ENCODE measurements at places on chromosomes 5 and 9.

- DNase-seq, result no peak
Observed at GRCh38 chr5:151953833-151954232, 29.2 kb upstream of the GLRA1 start.

DNA sequence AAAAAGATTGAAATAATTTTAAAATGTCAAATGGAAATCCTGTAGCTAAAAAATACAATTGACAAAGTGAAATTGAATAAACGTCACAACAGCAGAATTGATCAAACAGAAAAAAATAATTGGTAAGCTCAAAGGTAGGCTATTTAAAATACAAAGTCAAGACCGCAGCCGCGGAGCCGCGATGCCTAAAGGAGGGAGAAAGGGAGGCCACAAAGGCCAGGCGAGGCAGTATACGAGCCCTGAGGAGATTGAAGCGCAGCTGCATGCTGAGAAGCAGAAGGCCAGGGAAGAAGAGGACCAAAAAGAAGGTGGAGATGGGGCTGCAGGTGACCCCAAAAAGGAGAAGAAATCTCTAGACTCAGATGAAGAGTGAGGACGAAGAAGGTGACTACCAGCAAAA is 1068.5 kb upstream of the COX7C start:
- no peak for DNase-seq

GRCh38 chr9:33737811-33738606 is 57.4 kb upstream of the PRSS3 start:
- DNase-seq, result peak; percentile 77

GRCh38 chr9:98071737-98072136 is 15.2 kb downstream of the NANS start:
- DNase-seq, result no peak

DNA sequence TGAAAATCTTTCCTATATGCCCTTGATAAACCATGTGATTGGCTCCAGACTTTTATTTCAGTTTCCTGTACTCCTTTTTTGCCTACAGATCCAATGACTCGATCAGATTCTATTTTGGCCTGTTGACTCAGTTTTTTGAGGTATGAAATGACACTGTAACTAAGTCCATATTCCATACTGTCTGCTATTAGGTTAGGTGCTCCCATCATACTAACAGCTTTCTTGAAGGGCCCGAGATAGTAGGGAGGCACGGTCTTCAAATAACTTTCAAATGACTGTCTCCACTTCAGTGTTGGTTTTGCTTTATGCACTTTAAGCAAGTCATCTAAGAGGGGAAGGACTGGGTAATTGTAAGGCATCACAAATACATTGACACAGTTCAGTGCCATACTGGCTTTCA is 295.4 kb upstream of the DAB2 start:
- no peak for DNase-seq

- DNase-seq, result peak; percentile 60
Observed at GRCh38 chr9:127751269-127752054, 16.4 kb upstream of the TOR2A start.

GRCh38 chr5:112012104-112012503 is 255.1 kb upstream of the NREP start:
- peak; percentile 78 for DNase-seq

DNA sequence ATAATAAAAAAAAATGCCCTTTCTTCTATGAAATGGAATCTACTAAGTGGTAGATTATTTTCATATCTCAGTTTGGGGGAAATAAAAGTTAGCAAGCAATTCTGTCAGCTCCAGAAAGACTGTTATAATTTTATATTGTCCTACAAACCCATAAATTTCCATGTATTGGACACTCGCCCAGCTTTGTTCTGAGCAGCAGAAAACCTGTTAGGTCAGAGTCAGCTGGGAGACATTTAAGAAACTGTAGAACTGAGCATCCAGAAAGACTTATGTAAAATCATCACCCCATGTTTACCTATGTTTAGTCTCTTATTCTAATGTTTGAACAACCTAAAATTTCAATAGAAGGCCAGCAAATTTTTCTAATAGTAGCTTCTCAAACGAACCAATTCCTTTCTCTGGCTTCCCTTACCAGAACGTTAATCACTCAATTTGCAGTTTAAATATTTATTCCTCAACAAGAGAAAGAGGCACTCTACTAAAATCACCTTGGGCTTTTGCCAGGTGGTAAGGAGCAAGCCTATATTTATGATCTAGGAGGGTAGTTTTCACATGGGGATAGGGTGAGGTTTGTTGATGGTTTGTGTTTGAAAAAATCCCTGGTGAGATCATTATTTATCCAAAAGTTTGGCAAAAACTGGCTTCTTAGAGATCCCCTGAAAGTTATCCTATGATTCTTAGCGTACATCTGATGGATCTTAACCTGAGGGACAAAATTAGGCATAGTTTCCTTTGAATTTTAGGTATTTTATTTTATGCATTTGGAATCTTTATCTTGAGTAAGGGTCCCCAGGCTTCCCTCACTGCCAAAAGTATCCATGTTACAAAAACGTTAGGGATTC is 34.4 kb downstream of the MACROH2A1 start:
- no peak for DNase-seq

- DNase-seq, result peak; percentile 74
Observed at GRCh38 chr9:34546834-34547827, 24.3 kb upstream of the ENHO start.

DNA sequence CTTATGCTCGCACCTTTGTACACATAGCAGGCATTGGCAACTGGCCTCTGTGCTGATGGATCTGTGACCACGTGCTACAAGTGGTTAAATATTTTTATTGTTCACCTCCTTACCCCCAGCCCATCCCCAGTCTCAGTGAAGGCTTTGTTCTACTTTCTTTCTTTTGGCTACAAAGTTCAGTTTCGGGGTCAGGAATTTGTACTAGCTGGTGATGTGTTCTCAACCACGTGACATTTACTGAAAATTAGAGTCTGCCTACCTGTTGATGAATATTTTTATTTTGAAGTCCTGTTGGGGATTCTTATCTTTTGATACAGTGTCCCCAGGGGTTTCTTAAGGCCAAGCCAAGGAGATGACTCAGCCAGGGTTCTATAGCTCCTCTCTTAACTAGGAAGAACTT is 47.8 kb downstream of the C9orf57 start:
- DNase-seq, result no peak

DNA sequence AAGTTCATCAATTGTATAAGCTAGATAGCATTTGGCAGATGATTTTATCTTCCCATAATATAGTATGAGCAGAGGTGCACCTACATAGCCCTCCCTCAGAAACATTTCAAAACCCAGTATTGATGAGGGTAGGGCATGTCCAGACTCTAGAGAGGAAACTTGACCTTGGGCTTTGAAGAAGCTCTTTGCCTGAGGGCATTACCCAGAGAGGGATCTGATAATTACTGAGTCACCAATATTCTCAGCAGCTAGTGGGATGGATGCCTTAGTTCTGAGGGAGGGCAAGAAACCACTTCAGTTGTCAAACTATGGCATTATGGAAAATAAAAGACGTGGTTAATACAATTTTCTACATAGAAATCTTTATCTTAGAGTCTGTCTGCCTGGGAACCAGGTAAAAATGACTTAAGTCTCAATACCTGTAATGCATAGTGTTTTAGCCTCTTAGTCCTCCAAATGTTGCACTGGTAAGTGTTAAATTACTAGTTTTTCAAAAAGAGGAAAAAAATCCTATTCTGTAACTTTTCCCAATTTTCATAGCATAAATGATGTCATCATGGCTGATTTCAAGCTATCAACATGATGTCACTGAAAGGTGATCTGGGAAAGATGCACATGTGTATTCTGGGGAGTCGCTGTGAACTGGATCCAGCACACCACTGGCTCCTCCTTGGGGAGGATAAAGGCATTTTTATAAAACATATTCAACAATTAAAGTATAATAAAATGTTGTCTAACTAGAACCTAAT is 809.0 kb downstream of the KCTD16 start:
- no peak for DNase-seq

DNA sequence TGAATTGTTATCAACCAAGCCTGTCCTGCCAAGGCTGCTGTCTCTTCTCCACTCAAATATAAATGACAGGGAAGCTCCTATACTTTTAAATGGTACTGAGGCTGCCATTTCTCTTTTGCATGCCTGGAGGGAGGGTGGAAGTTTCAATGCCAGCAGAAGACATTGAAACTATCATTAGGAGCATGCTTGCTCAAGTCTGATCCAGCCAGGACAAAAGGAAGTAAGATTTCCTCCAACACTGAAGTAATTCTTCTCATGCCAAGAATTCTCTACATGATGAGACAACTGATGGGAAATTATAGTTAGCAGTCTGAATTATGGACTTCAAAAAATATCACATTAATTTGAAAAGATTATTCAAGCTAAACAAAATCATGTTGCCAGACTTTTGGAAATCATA is 5.4 kb downstream of the SPINK6 start:
- DNase-seq, result peak; percentile 2

DNA sequence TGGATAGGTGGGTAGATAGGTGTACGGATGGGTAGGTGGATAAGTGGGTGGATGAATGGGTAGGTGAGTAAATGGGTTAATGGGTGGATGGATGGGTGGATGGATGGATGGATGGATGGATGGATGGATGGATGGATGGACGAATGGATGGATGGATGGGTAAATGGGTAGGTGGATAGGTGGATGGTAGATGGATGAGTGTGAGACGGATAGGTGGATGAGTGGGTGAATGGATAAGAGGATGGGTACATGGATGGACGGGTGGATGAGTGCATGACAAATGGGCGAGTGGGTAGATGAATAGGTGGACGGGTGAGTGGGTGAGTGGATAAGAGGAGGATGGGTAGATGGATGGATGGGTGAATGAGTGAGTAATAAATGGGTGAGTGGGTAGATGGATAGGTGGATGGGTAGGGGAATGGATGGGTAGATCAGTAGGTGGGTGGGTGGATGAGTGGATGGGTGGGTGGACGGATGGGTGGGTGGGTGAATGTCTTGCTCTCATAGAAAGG is 179.2 kb downstream of the FGF18 start:
- no peak for DNase-seq

- DNase-seq, result no peak
Observed at GRCh38 chr5:151100681-151101080, 19.8 kb upstream of the TNIP1 start.

GRCh38 chr5:170012622-170013021 is 32.3 kb upstream of the INSYN2B start:
- DNase-seq, result no peak

DNA sequence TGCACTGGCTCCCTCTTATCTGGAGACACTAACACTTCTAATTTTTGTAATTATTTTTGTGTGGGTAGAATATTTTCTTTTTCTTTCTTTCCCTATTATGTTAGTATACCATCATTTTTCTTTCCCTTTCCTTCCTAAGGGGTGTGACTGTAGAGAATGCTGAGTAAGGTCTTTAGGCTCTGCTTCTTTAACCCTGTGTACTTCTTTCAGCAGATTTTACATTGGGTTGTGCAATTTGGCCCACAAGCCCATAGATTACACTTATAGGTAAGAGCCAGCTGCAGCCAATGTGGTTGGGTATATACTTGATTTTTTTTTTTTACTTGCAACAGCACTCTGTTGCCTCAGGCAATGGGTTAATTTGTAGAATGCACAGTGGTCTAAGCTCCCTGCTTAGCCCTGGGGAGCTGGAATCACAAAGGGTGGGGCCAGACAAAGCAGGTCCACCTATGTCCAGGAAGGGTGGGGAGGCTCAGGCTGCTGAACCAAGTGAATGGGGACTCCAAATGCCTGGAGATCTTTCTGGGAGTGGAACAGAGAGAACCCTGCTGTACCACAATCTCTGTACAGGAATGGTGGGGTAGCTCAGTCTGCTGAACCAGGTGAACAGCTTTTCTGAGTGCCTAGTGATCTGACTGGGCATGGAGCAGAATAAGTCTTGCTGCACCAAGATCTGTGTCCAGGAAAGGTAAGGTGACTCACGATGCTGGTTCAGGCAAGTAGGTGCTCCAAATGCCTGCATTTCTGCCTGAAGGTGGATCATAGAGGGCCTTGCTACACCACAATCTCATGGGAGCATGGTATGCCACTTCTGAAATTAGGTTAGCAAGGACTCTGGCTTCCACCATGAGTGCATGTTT is 64.9 kb downstream of the SLC25A46 start:
- no peak for DNase-seq

- no peak for DNase-seq
Observed at GRCh38 chr5:155915601-155916000, 411.4 kb upstream of the SGCD start.

DNA sequence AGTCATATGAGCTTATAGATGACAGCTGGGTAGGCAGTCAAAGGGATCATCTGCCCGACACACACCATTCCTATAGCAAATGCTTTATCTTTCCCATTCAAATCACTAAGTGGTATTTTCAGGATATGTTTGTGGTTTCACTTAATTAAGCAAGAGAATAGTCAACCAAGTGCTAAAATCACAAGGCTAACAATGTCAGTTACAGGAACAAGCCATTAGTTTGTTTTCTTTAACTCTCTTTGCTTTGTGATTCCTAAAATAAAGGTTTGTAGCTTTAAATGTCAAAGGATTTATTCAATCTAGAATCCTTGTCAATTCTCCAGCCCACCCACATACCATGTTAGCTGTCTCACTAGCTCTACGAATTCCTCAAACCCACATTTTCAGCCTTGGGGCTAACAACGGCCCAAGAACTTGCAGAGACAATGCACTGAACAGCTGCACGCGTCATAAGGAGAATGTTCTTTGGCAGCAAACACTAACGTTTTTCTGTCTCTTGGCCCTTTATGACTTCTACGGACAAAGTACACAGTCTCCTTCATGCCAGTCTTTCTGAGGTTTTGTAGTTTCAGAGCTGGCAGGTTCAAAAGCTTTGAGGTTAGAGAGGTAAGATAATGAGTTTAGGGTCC is 56.6 kb downstream of the ELAVL2 start:
- DNase-seq, result peak; percentile 96

DNA sequence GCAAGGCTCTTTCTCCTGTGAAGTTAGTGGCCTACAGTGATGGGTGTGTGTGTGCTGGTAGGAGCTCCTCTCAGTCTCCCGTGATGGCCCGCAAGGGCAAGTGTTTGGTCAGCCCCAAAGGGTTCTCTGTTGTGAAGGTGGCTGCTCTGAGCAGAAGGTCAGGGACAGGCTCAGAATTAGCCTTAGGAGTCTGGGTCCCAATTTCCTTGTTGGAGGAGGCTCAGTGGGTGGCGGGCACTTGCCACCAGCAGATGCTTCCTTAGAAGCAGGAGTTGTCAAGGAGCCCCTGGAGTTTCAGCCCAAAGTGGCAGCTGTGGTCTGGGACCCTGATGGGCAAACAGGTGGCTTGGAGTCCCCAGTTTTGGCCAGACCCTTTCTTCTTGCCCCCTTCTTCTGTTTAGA is 154.4 kb downstream of the MACROH2A1 start:
- no peak for DNase-seq

DNA sequence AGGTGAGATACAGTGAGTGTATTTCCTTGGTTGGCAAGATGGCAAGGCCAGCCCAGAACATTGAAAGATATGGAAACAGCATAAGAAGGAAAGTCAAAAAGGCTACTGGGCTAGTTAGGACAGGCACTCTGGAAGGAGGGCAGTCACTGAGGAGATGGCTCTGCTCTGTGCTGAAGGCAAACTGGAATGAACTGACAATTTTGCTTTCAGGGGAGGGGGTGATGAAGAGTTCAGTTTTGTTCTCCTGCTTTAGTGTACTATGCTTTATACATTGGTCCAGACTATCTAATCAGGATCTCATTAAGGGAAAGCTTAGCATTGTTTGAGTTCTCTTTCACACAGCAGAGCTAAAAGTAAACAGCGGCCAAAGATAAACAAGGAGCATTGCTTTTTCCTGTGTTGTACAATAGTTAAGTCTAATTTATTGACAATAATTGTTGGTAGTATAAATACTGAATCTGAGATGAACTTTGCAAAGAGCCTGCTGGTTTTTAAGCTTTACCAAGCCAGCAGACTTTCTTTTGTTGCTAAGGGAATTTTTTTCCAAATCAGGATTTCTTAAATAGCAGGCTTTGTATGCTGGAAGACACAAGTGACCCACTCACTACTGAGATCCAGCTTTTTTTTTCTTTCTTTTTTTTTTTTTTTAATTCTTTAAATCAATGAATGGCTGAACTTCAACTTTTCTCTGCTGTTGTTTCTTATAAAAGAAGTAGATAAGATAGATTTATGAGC is 355.5 kb downstream of the ARRDC3 start:
- DNase-seq, result no peak
